ENCODE measurements at places on chromosomes 1 and 21.
A peak's percentile ranks its signal among the peaks of the same experiment; 100 is the strongest.

DNA sequence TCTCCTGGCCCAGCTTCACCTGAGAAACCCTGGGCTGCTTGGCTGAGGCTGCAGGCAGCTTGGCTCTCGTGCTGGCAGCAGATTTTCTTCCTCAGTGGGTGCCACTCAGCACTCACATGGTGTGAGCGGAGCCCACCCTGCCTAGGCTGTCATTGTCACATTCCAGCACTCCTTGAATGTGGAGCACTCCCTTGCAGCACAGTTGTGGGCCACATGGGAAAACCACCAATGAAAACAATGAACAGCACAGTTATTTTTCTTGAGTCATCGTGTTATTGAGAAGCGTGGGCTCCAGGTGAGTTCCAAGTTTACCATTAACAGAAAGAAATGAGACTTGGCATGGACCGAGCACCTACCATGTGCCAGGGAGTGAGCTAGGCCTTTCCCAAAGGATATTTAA lies 27.2 kb upstream of the TRIM67 start:
- no peak for ATAC-seq

DNA sequence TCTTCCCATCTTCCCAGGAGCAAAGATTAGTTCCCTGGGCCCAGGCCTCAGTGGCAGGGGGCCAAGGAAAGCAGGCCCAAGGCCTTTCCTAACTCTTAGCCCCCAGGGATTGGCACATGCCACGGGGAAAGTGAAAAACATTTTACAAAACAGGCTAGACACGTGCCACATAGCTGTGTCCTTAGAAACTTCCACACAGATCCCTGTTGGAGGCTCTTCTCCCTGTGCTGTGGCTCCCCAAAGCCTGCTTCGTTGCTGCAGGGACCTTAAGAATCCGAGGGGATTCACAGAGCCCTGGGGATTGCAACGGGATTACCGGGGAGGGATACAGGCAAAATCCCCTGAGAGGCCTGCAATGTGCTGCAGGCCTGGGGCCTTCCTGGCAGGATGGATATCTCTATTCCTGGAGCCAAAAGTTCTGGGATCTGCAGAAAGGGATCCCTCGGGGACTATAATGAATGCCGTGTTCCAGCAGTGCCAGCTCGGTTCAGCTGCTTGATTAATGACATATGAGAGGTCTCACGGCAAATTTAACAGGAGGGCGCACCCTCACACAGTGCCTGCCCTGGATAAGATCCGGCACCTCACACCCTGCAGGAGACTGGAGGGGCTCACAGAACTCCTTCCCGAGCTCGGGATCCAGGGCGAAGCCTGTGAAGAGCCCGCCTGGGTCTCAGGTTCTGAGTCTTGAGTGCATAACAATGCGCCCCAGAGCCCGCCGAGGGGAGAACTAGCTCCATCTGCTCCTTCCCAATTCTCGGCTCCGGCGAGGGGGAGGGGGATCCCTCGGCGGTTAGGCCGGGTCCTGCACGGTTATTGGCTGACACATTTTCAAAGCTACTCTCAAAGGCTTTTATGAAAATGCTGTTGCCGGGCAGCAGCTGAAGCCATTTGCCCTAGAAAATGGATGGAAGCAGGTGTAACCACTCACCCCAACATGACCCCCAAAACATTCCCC lies 15.3 kb upstream of the RGS8 start:
- ATAC-seq: no peak

- ATAC-seq: peak; percentile 63
These were observed 53.1 kb downstream of the VANGL2 start for GRCh38 chr1:160453443-160453842.

- ATAC-seq: no peak
These were observed 18.3 kb upstream of the IL22RA1 start for GRCh38 chr1:24161270-24161669.

GRCh38 chr1:111980686-111981085 lies 8.8 kb downstream of the KCND3 start:
- no peak for ATAC-seq

- no peak for ATAC-seq
These were observed 320 bp downstream of the C1orf174 start for GRCh38 chr1:3899754-3900149.

DNA sequence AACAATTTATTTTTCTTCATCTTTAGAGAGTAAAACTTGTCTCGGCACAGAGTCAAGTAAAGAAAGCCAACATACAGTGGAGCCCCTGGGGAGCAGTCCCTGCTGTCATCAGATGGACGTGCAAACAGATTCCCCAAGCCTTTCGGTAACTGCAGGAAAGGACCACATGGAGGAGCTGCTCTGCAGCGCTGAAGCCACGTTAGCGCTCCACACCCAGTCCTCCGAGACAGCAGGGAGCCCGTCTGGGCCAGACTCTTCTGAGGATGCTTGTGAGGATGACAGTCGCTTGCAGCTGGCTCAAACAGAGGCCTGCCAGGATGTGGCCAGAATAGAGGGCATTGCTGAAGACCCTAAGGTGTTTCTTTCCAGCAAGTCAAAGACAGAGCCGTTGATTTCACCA lies 77.1 kb upstream of the SCCPDH start:
- no peak for ATAC-seq

GRCh38 chr1:54266908-54267307 lies 66.9 kb downstream of the MRPL37 start:
- ATAC-seq: no peak

DNA sequence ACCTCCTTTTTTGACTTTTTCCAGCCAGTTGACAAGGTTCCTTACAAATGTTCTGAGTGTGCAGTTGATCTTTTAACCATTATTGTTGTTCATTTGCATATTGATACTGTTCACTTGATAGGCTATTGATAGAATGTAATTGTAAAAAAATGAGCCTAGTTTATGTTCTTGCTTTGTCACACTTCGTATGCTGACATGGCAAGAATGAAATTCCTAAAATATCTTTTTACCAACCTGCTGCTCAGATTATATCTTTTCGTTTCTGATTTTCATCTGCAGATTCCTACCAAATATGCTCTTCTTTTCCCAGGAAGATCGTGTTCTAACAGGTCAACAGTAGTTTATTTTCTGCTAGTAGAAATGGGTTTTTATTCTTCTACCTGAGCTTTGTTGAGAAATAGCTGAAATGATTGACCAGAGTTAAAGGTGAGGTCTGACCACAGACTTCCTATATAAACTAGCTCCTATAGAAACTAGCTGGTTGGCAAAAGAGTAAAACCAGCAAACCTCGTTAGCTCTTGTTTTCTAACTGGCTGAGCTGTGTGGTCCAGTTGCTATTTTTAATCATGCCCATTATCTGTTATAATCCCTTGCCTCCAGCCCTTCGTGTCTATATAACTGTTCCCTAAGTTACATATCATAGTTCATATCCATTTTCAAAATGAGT lies 174.8 kb downstream of the HS2ST1 start:
- no peak for ATAC-seq

GRCh38 chr1:70486676-70487458 lies 75.8 kb downstream of the CTH start:
- peak; percentile 7 for ATAC-seq

DNA sequence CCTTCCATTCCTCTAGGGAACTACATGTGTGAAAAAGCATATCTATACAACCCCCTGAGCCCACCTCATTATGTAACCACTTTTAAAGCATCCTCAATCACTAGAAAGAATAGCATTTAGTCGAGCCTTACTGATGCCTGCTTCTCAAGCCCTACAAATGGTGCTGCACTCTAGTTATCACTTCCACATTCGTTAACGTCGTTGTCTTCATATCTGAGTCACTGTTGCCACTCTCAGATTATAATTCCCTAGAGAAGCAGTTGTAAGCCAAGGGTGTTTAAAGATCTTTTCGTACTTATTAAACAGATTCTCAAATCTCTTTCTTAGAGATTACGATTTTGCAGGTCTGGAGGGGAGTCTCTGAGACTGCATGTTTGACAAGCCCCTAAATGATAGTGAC lies 16.5 kb downstream of the ATP1B1 start:
- no peak for ATAC-seq

DNA sequence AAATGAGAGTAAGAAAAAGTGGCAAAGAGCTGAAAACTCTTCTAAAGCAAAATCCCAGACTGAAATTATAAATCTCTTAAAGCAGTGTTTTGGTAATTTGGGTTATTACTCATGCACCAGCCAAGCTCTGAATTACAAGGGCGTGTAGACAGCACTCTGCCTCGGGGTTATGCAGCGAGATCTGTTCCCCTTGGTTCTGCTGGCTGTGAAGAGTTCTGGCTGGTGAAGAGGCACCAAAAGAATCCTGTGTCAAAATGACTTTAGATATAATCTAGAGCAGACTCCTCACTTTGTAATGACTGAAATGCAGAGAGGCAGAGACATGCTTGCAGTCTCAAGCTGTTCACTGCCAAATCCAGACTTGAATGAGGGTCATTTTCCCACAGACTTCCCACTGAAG lies 461.8 kb upstream of the CXADR start:
- no peak for ATAC-seq

- no peak for ATAC-seq
These were observed 23.2 kb upstream of the CLDN17 start for GRCh38 chr21:30189773-30190172.

DNA sequence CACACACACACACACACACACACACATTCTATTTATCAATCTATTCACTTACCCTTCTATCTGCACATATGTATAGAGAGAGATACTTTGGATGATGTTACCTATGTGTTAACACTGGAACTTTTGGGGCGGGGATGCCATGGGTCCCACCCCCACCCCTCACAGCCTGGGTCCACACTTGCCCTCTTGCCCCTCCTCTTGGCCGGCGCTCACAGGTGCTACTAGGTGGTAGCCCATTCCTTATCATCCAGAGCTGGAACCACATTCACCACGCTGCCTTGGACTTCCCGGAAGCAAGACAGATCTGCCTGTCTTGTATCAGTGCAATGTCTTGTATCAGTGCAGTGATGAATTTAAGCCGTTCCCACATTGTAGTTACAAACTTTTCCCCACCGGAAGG lies 85.1 kb downstream of the LBR start:
- ATAC-seq: no peak

GRCh38 chr1:37055631-37056030 lies 21.3 kb upstream of the GRIK3 start:
- ATAC-seq: no peak

- ATAC-seq: no peak
These were observed 142.7 kb downstream of the MAGI3 start for GRCh38 chr1:113533061-113533460.

DNA sequence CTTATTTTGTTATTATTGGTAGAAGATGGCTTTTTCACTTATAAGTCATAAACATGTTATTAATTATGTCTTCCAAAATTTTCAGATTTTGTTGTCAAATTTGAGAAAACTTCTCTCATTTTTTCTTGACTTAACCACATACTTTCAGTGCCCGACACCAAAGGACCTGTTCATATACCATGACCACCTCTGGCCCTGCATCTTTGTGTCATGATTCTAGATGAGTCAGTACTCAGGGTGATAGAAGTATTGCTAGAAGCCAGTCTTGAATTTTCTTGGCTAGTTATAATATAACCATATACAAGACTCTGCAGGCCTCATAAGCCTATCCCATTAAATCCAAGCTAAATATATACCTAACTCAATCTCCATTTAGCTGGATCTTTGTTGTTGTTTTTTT lies 35.4 kb upstream of the DPH5 start:
- ATAC-seq: no peak

DNA sequence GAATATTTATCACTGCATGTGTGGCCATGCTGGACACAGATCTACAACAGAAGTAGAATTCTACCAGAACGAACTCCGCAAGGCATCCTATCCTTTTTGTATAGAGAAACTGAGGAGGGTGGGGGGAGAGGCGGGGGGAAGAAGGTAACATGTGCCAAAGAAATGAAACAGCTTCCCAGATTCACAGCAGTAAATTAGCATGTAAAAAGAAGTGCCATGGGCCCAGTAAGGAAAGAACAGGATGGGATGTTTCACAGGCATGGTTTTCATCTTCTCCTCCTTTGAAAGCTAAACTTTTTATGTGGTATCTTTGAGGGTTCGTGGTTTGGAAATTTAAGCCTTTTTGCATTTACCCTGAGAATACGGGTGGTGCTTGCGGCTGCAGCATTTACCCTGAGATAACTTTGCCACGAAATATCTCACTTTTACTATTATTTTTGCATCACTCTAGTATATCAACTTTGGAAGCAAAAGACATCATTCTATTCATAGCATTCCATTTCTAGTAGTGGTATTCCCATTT lies 168.9 kb downstream of the TPR start:
- no peak for ATAC-seq

GRCh38 chr21:33171616-33172169 lies 58.0 kb upstream of the IFNAR2 start:
- no peak for ATAC-seq

- no peak for ATAC-seq
These were observed 4.4 kb downstream of the NTPCR start for GRCh38 chr1:232954594-232955365.

DNA sequence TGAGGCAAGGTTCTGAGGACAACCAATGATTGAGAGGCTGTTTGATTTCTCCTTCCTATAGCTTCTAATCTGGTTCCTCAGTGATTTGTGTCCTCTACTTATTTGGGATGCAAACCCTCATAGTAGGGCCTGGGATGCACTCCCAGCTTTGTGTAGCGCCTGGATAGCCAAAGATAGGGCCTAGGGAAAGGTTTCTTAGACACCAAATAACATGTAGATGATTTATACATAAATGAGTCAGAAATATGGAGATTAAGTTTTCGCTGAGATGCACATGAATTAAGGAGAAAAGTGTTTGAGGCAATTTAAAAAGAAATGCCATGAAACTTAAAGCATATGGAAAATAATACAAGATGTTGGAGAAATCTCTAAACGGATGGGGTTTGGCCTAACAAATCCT lies 66.0 kb upstream of the LMO4 start:
- no peak for ATAC-seq

- ATAC-seq: no peak
These were observed 12.2 kb downstream of the TFAP2E start for GRCh38 chr1:35585281-35585680.

- ATAC-seq: no peak
These were observed 484.8 kb downstream of the BRINP3 start for GRCh38 chr1:189992856-189993255.

DNA sequence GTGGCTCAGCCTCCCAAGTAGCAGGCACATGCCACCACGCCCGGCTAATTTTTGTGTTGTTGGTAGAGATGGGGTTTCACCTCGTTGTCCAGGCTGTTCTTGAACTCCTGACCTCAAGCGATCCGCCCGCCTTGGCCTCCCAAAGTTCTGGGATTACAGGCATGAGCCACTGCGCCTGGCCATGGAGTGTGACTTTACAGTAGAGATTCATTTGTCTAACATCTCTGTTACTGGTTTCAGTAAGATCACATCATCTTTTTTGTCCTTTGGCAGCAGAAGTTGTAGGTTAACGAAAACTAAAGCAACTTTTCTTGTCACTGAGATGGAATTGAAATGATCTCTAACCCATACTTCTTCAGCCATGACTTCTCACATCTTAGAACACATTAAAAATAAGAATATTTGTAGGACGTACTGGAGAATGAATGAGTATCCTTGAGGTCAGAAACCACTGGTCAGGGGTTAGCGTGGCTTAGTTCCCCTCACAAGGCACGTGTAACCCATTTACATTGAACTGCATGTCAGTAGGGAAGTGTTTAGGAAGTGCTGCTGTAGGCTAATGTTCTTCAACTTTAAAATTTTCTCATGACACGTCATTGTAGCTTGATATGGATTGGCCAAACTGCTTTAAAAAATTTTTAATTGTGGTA lies 75.9 kb downstream of the CAMTA1 start:
- ATAC-seq: no peak

Data from activated T-helper 17 cell treated with anti-CD3 and anti-CD28 coated beads, Interleukin-2, amount 50 U/mL, for 72 hours (primary cell).